Effector CD8-positive, alpha-beta T cell (primary cell): ENCODE measurements at places on chromosomes 5 and 9.

DNA sequence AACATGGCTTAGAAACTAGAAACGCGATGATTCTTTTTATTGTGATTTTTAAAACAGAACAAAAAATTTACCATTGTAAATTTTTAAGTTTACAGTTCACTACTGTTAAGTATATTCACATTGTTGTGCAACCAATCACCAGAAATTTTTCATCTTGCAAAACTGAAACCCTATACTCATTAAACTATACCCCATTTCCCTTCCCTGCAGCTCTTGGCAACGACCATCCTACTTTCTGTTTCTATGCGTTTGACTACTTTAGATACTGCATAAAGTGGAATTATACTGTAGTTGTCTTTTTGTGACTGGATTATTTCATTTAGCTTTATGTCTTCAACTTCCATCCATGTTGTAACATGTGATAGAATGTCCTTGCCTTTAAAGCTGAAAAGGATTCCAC is 52.5 kb downstream of the SPOCK1 start:
- no peak for DNase-seq

DNA sequence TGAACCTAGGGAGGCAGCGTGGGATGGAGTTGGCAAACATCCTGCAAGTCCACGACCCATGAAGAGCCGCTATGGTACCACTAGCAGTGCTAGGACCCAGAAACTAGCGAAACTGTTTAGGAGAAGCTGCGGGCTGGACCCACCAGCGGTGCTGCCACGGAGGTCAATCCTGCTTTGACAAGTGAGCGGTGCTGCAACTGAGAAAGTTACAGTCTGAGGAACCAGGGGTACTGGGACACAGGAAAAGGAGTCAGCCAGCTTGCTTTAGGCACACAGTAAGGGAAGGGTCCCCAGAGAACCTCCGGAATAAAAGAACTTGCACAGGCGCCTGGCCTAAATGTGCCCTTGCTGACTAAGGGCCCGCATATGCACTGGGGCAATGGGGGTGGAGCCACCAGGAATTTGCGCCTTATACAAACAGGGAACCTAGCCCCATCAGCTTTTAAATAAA is 23.6 kb upstream of the ANXA2R start:
- no peak for DNase-seq

DNA sequence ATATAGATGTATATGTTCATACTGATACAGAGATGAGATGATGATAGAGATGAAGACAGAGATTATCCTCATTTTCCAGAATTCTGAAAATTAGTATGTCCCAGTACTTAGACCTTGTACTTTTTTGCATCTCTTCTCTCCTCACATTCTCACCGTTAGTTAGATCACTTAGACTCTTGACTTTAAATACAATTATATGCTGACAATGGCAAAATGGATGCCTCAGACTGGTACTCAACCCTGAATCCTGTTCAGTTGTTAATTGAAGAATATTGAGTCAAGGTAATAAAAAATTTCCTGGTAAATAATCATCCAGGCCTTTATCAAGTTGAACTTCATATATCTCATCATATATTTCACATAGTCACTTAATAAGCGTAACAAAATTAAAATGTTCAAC is 505.4 kb downstream of the EFNA5 start:
- no peak for DNase-seq

GRCh38 chr9:76962732-76963131 is 56.7 kb upstream of the FOXB2 start:
- no peak for DNase-seq

DNA sequence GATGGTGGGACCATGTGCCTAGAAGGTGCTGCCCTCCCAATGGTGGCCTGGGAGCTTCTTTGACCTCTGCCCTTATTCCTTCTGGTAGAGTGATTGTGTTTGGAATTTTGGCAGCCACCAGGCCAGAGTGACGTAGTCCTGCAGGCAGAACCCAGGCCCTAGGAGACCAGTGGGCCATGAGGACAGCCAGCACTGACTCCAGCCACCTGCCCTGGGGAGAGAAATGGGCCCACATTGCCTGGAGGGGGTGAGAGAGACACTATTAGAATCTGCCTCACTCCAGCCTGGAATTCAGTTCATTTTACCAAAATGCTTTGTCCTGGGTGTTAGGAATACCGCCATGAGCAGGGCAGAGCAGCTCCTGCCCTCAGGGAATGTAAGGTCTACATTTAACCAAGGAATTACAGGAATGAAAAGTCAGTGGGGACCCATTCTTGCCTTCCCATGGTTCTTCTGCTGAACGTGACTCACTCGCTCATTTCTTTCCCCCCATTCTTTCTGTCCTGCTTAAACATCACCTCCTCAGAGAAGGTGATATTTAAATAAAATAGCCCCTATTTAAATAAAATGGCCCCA is 5.5 kb upstream of the COL27A1 start:
- no peak for DNase-seq

- DNase-seq = no peak
These were observed 589.1 kb downstream of the MTRR start for GRCh38 chr5:8458038-8458383.

- no peak for DNase-seq
These were observed 57.4 kb downstream of the ARHGEF37 start for GRCh38 chr5:149638546-149639241.

- DNase-seq = no peak
These were observed 24.5 kb downstream of the IGIP start for GRCh38 chr5:140150201-140150600.

DNA sequence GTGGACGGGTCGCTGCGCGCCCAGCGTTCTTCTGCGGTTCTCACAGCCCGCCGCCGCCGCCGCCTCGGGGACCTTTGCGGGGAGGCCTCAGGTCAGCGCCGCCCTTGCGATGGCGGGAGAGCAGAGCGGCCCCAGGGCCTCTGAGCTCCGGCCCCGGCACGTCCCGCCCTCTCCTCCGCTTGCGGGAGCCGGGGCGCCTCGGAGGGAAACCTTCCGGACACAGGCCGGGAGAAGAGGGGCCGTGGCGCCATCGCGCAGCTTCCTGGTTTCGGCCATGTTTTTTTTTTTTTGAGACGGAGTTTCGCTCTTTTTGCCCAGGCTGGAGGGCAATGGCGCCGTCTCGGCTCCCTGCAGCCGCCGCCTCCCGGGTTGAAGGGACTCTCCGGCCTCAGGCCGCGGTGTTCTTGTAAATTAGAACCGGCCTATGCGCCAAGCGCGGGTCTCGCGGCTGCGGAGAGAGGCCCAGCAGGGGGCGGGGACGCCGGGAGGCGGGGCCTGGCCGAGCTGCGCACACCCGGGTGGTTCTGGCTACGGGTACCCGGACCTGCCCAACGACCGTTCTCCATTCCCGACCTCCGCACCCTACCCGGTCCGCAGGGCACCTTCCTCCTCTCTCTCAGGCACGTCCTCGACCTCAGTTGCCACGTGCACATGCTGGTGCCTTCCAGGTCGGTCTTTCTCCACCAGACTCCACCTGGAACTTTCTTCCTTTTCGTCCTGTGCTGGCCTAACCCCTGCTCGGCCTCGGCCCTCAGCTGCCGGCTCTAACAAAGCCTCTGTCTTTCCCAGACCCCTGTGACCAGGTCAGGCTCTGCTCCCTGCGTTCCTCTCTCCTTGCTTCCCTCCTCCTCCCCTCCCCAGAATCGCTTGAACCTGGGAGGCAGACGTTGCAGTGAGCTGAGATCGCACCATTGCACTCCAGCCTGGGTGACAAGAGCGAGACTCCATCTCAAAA is 28.8 kb upstream of the MGAT1 start:
- peak; percentile 50 for DNase-seq

DNA sequence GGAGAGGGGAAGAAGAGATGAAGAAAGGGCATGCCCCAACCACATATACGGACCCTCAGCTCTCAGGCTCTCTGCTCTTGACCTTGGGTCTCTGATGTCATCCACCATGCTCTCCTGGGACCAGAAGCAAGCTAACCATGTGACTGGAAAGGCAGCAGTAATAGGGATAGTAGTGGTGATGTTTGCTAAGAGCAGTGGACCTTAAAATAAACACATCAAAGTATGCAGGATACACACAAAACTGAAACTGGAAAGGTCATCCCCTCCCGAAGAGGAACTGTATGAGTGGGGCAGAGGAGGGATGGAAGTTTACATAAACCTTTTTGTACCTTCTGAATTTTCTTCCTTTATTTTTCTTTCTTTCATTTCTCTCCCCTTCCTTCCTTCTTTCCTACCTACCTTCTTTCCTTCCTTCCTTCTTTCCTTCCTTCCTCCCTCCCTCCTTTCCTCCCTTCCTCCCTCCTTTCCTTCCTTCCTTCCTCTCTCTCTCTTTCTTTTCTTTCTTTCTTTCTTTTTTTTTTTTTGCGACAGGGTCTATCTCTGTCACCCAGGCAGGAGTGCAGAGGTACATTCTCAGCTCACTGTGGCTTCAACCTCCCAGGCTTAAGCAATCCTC is 8.1 kb upstream of the PTPN3 start:
- no peak for DNase-seq

DNA sequence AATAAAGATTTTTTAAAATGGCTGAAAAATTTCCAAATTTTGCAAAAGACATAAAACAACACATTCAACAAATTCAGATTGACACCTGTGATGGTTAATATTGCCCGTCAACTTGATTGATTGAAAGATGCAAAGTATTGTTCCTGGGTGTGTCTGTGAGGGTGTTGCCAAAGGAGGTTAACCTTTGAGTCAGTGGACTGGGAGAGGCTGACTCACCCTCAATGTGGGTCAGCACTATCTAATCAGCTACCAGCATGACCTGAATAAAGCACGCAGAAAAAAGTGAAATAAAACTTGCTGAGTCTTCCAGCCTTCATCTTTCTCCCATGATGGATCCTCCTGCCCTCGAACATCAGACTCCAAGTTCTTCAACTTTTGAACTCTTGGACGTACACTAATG is 868.0 kb upstream of the CTNND2 start:
- DNase-seq = no peak

DNA sequence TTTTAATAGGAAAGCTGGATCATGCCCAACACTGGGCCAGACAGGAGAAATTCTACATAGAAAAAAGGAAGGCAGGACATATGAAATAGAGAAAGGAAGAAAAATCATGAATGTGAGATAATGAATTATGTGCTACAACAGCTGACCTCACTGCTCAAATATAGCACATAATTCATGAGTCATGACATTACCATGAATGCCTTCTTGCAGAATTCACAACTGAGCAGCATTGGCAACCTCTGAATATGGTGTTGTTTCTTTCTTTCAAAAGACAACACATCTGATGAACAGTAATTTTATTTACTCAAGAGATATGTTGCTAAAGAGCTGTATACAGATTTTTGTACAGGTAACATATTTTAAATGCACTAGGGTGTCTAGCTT is 34.4 kb downstream of the APBA1 start:
- no peak for DNase-seq

DNA sequence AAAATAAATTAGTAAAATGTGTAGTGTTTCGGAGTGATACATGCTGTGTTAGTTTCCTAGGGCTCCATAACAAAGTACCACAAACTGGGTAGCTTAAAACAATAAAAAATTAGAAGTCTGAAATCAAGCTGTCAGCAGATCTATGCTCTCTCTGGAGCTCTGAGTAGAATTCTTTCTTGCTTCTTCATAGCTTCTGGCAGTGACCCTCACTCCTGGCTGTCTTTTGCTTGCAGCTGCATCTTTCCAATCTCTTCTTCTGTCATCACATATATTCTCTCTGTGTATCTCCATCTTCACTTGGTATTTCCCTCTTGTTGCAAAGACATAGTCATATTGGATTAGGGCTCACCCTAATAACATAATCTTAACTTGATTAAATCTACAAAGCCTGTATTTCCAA is 37.6 kb upstream of the PLCXD3 start:
- DNase-seq = no peak

GRCh38 chr5:142697356-142698255 is 11.7 kb upstream of the FGF1 start:
- DNase-seq = no peak

DNA sequence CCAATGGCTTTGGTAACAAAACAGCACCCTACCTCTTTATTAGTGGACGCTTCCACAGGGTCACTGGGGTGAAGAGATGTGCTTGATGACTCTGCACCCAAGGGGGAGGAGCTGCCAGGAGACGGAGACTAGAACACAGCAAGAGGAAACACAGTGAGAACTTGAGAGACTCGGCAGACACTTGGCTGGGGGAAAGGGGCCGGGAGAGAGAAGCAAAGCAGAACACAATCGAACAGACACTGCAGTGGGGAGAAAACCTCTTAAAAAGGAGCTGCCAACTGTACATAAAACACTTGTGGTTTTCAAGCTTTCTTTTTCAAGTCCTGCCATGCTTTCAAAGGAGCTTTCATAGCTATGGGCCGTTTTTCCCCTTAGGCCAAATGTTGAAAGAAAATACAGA is 151.0 kb downstream of the ENTREP1 start:
- no peak for DNase-seq

- DNase-seq = no peak
These were observed 202.1 kb downstream of the DEPDC1B start for GRCh38 chr5:60497706-60498500.

DNA sequence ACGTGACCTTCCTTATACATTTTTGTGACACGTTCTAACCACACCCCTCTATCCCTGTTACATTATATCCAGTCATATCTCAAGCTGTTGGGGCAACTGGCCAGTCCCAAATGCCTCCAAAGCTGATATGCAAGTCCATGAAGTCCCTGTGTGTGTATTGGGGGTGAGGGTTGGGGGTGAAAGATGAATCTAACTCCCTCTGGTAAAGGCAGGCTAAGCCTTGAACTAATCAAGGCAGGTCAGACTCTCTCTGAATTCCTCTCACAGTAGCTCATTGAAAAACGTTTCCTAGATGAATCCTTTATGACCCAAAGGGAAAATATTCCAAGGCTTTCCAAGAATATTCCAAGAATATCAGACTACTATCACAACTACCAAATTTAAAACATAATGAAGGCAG is 174.4 kb downstream of the MUSK start:
- DNase-seq = no peak

DNA sequence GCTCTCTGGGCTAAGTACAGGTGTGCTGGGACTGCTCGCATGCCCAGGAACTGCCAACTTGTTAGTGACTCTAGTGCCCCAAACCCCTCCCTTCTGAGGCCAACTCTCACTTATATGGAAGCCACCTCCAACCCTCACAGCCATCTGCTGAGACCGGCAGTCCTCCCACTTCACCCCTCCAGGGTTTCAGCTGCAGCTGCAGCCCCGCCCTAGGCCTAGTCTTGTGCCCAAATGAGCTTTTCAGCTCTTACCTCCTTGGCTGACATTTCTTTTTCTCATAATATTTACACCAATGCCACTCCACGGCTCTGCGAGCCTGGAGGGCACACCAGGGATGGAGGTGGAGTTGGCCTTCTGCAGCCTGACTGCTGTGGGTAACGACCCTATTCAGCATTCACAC is 166.6 kb downstream of the ROR2 start:
- DNase-seq = no peak

- DNase-seq = no peak
These were observed 73.3 kb downstream of the GLIS3 start for GRCh38 chr9:4226331-4227250.

DNA sequence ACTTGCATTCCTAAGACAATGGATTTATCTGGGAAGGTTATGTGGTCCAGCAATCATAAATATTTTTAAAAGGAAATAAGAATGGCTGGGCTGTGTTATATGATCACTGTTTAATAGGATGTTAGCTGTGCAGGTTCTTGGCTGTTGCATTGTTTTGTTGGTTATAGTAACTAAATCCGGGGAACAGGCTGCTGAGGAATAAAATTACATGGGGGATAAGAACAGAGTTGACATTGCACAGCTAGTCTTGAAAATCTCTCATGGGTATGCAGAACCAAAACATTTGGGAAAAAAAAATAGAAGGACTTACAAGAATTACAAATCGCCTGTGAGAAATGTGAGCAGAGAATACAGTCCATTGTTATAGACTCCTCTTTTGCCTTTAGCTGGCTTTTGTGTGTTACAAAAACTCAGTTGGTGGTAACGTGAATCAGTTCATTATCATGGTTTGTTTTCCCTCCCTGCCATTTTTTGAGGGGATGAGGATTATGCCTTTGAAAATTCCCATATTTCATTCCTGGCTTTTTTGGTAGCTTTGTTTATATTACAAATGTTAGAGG is 375.3 kb upstream of the DAB2 start:
- no peak for DNase-seq
